Prostate gland (tissue), 2 donors: ENCODE measurements at places on chromosomes 5 and 9. TPM values are rescaled to one million over a fixed set of nuclear protein-coding genes. Genes with fewer than 3 reads are reported as not detected.
A peak's percentile ranks its signal among the peaks of the same experiment; 100 is the strongest.

DNA sequence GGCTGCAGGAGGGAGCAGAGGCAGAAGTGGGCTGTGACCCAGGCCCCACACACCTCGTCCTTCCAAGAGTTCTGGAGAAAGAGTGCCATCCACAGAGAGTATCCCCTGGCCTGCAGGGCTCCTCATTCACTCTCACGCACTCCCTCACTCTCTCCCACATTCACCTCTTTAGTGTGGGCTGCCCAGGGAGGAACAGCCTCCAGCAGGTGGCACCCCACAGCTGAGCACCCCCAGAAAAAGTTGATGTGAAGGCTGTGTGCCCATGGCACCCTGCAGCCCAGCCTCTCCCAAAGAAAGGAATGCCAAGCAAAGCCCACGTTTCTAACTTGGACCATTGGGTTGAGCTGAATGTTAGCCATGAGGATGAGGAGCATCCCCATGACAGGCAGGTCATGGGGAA is 4.5 kb upstream of the SHC3 start:
- H3K36me3 ChIP-seq: no peaks in the 10 kb centered on the region
- H3K4me1 ChIP-seq: no peaks in the 10 kb centered on the region
- no peak for DNase-seq
- H3K27me3 ChIP-seq: no peaks in the 10 kb centered on the region

- DNase-seq: peak; percentile 31
- no peaks in the 10 kb centered on the region for H3K36me3 ChIP-seq
- H3K27ac ChIP-seq: no peak overlapping the region
- H3K27me3 ChIP-seq: no peaks in the 10 kb centered on the region
- no peaks in the 10 kb centered on the region for H3K4me1 ChIP-seq
These were observed 170.7 kb downstream of the TSSK1B start for GRCh38 chr5:113264046-113264445.

- no peak overlapping the region for H3K27ac ChIP-seq
- H3K4me3 ChIP-seq: no peak overlapping the region
- no peaks in the 10 kb centered on the region for H3K36me3 ChIP-seq
- H3K4me1 ChIP-seq: no peaks in the 10 kb centered on the region
These were observed 105.1 kb downstream of the EHMT1 start for GRCh38 chr9:137723783-137724445.

- no peaks in the 10 kb centered on the region for H3K4me1 ChIP-seq
- DNase-seq: no peak
- no peak overlapping the region for H3K4me3 ChIP-seq
- no peaks in the 10 kb centered on the region for H3K27me3 ChIP-seq
- H3K36me3 ChIP-seq: no peaks in the 10 kb centered on the region
These were observed 20.2 kb downstream of the UBE2R2 start for GRCh38 chr9:33837138-33837537.

HINT1 gene
- total RNA-seq: 121 TPM

PHF24 gene
- not detected for total RNA-seq

KLF9 gene
- 82.9 TPM for total RNA-seq

DNA sequence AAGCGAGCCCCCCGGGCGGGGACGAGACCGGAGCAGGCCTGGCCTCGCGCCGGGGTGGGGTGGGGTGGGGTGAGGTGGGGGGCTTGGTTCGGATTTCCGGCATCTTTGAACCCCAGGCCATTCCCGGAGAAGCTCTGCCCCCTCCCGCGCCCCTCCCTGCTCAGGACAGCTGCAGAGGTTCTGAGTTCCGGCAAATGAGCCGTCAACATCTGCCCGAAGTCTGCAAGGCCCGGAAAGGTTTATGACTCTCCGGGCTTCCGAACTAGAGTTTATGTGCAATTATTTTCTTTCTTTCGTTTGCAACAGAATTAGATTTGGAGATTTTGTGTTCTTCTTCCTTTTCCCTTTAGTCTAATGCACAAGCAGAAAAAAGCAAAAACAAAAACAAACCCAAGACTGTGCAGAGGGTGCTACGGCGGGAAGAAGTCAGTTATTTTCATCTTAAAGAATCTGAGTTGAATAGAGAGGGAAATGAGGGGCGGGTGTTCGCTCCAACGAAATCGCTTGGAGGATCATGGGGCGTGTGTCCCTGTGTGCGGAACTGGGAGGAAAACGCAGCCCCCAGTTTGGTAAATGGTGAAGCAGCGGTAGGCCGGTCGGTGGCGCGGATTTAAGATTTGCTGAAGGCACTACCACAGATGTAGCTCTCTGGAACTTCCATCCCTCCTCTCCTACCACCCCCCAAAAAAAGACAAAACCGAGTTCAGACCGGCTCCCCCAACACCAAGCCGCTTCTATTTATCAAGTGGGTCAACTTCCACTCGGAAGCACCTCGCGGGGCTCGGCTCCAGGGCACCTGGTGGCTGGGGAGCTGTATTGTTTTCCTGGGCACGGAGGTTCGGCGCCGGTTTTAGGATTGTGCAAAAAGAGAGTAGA is 4.8 kb downstream of the LHX2 start:
- no peak overlapping the region for H3K27ac ChIP-seq
- no peak overlapping the region for H3K4me3 ChIP-seq

SLC6A3 gene
- total RNA-seq: 4.6 TPM

DNA sequence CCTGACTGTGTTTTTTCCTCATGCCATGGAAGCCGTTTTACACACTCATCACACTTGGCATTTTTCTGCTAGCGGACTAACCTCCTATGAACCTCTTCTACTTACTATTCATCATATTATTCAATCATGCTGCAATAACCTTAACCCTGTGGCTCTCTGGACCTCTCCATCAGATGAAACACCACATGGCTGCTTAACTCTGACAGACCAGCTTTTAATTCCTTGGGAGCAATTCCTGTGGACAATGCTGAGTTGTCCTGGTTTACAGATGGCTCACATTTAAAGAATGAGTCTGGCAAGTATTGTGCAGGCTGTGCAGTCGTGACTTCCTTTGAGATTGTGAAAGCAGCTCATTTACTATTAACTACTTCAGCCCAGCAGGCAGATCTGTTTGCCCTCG is 9.0 kb downstream of the OR1J1 start:
- no peaks in the 10 kb centered on the region for H3K27me3 ChIP-seq
- DNase-seq: no peak
- no peaks in the 10 kb centered on the region for H3K36me3 ChIP-seq
- H3K4me3 ChIP-seq: no peak overlapping the region
- H3K27ac ChIP-seq: no peak overlapping the region

GRCh38 chr5:9502050-9502834 is 43.6 kb downstream of the SEMA5A start:
- H3K4me3 ChIP-seq: no peak overlapping the region
- H3K27ac ChIP-seq: no peak overlapping the region
- no peaks in the 10 kb centered on the region for H3K4me1 ChIP-seq

DNA sequence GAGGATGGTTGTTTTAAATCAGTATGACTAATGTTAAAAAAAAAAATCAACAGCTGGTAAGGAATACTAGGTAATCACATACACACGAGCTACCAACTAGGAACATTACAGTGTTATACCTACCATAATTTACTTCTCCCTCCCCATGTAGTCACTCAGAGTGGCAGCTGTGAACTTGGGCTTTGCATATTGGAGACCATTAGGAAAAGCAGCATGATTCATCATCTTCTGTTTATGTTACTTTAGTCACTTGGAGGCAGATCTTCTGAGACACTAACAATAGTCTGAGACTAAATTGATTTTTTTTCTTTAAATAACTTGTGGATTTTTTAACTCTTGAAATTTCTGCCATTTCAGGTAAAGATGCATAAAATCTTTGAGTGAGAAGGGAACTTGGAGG is 141.5 kb upstream of the NR4A3 start:
- no peak overlapping the region for H3K27ac ChIP-seq
- H3K27me3 ChIP-seq: no peaks in the 10 kb centered on the region
- no peak for DNase-seq
- H3K4me3 ChIP-seq: no peak overlapping the region
- H3K36me3 ChIP-seq: no peaks in the 10 kb centered on the region
- H3K4me1 ChIP-seq: no peaks in the 10 kb centered on the region

GRCh38 chr9:34486572-34486971 is 28.0 kb downstream of the DNAI1 start:
- no peaks in the 10 kb centered on the region for H3K4me1 ChIP-seq
- no peak for DNase-seq
- H3K36me3 ChIP-seq: no peaks in the 10 kb centered on the region
- H3K4me3 ChIP-seq: no peak overlapping the region
- H3K27ac ChIP-seq: no peak overlapping the region

DNA sequence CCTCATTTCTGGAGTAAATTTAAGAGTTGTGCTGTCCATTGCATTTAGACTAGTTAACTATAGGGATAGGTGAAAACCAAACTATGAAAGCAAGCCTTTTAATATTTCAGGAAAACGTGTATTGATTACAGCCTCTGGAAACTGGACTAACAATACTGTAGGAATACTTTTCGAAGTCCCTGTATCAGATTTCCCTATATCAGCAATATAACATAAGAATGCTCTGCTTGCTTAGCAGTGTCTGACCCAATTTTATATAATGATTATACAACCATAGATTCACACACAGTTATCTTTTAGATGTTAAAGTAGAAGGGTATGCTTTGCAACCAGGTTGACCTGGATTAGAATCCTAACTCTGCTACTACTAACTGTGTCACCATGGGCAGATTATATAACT is 203.1 kb downstream of the WDR70 start:
- H3K27me3 ChIP-seq: no peaks in the 10 kb centered on the region
- H3K4me3 ChIP-seq: no peak overlapping the region
- H3K27ac ChIP-seq: no peak overlapping the region
- H3K4me1 ChIP-seq: no peaks in the 10 kb centered on the region

RASGEF1C gene
- 0.09 TPM for total RNA-seq

DNA sequence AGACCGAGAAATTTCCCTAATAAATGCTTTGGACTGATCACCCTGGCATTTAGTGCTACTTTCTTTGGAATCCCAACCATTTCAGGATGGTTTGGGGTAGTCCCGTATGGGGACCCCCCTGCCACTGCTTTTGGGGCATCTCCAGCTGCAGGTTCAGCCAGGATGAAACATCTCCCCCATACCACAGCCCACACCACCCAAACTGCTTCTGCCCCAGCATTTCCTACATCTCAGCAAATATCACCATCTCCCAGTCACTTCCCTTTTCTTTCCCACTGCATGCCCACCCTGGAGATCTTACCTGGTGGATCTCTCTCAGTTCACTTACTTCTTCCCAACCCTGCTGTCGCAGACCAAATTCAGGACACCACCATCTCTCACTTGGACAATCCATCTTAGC is 4.8 kb upstream of the P4HA2 start:
- no peaks in the 10 kb centered on the region for H3K36me3 ChIP-seq
- H3K4me3 ChIP-seq: no peak overlapping the region
- H3K4me1 ChIP-seq: no peaks in the 10 kb centered on the region
- no peak for DNase-seq
- H3K27me3 ChIP-seq: no peaks in the 10 kb centered on the region
